A549 (cell line): ENCODE measurements at places on chromosomes 4 and X. TPM values are rescaled to one million over a fixed set of nuclear protein-coding genes. Genes with fewer than 3 reads are reported as not detected.

Gene SEPSECS
- 2.3 to 2.9 TPM (median 2.5 TPM) in 3 replicates for polyA plus RNA-seq

Gene ATP1B4
- not detected in 3 replicates for polyA plus RNA-seq

Gene FAT4
- 0.29 to 0.42 TPM (median 0.32 TPM) in 3 replicates for polyA plus RNA-seq

Gene POF1B
- polyA plus RNA-seq: 3.5 to 3.8 TPM (median 3.8 TPM) in 3 replicates

Gene NXF2
- polyA plus RNA-seq: not detected in 3 replicates

Gene P2RY4
- polyA plus RNA-seq: not detected in 3 replicates

Gene EREG
- polyA plus RNA-seq: 32.6 to 39.7 TPM (median 34.0 TPM) in 3 replicates

Gene TEC
- polyA plus RNA-seq: 1.4 to 1.9 TPM (median 1.6 TPM) in 3 replicates

Gene SMIM14
- 14.9 to 21.4 TPM (median 20.5 TPM) in 3 replicates for polyA plus RNA-seq

Gene MAGEC1
- polyA plus RNA-seq: not detected in 3 replicates

Gene PHEX
- 0.28 to 0.33 TPM (median 0.31 TPM) in 3 replicates for polyA plus RNA-seq

Gene UGT8
- polyA plus RNA-seq: 0.04 to 0.12 TPM in 2 of 3 replicates, not detected in the other

Gene CCKAR
- polyA plus RNA-seq: not detected in 3 replicates

Gene GLRA2
- not detected in 3 replicates for polyA plus RNA-seq

Gene NLGN3
- polyA plus RNA-seq: 0.60 to 0.84 TPM (median 0.82 TPM) in 3 replicates

Gene NXF2B
- not detected in 3 replicates for polyA plus RNA-seq

Gene ETDA
- polyA plus RNA-seq: not detected in 3 replicates

Gene HSFX3
- not detected in 3 replicates for polyA plus RNA-seq

Gene TEX11
- polyA plus RNA-seq: not detected in 3 replicates

Gene SYP
- polyA plus RNA-seq: 3.3 to 4.0 TPM (median 3.8 TPM) in 3 replicates

Gene TMEM154
- polyA plus RNA-seq: 0.05 to 0.42 TPM (median 0.05 TPM) in 3 replicates

Gene DUX4
- not detected in 3 replicates for polyA plus RNA-seq

Gene TMEM35A
- not detected in 3 replicates for polyA plus RNA-seq

Gene SPACA5
- not detected in 3 replicates for polyA plus RNA-seq

Gene ITIH6
- not detected in 3 replicates for polyA plus RNA-seq

Gene VCX3B
- polyA plus RNA-seq: not detected in 3 replicates

Gene PSAPL1
- polyA plus RNA-seq: 0.04 to 0.08 TPM (median 0.05 TPM) in 3 replicates

Gene SRPX
- polyA plus RNA-seq: 2.7 to 4.4 TPM (median 3.8 TPM) in 3 replicates

Gene SPON2
- 0.07 to 0.54 TPM (median 0.15 TPM) in 3 replicates for polyA plus RNA-seq
